ENCODE measurements at places on chromosomes 4 and X.

- DNase-seq = no peak
Measured at GRCh38 chrX:148382983-148383382, 117.4 kb upstream of the AFF2 start.

- no peak for DNase-seq
Measured at GRCh38 chrX:103248553-103248952, 6.4 kb downstream of the TCEAL8 start.

GRCh38 chr4:41748571-41749475, at the start of gene PHOX2B:
Gene PHOX2B, minus strand, starts transcription at chr4:41748725. Its CDS starts 115 bp downstream, at chr4:41748610.
- DNase-seq = no peak

DNA sequence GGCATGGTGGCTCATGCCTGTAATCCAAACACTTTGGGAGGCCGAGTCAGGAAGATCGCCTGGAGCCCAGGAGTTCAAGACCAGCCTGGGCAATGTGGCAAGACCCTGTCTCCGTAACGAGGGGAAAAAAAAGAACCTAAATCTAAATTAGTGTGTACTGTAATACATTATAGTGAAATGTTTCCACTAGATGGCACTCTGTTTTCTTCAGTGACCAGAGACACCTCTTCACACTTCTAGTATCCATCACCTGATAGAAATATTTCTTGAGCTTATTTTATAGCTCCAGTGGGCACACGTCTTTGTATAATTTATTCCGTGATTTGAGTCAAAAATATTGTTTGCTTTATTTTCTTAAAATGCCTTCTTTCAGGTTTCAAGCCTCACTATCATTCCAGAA, 600.9 kb upstream of the DIPK2B start:
- DNase-seq = no peak

GRCh38 chrX:129932821-129933321, 26.9 kb downstream of the UTP14A start:
- DNase-seq = no peak

DNA sequence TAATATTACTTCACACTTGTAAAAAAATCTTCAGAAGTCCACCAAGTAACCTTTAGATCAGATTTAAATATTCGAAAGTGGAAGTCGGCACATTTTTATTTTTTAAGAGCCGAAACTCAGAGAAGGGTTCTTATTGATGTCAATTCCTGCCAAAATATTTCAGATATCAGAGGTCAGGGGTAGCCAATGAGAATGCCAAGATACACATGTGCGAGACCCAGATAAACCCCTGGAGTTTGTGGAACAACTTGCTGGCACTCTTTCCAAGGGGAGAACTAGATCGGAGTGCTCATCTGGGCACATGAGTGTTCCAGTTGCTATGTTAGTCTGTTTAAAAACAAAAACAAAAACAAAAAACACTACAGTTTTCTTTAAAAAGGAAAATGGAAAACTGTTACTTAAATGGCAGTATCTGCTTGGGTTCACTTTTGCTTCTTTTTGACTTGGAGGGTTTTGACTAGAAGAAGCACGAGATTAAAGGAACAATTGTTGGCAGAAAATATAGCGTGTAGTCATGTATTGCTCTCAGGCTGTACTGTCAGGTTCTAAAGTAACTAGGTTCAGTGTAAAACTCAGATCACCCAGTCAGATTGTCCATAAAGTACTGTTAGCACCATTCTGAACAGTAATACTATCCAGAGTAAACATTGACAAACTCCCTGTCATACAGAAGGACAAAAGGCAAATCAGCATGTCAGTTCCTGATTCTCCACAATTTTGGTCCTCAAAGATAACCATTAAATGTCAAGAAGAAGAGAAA, 188.0 kb upstream of the PACRGL start:
- no peak for DNase-seq

All from HFF-Myc (cell line).